ENCODE measurements at places on chromosomes 1 and 21. TPM values are rescaled to one million over a fixed set of nuclear protein-coding genes. Genes with fewer than 3 reads are reported as not detected.
A peak's percentile ranks its signal among the peaks of the same experiment; 100 is the strongest.

- peaks cover 40% of the 10 kb centered on the region for H3K36me3 ChIP-seq
- no peak overlapping the region for H3K4me3 ChIP-seq
- peaks cover 10% of the 10 kb centered on the region for H3K27me3 ChIP-seq
- DNase-seq = no peak
- H3K27ac ChIP-seq = no peak overlapping the region
- H3K4me1 ChIP-seq = peaks cover 9% of the 10 kb centered on the region
Measured at GRCh38 chr1:65055747-65056146, 89.4 kb upstream of the JAK1 start.

DNA sequence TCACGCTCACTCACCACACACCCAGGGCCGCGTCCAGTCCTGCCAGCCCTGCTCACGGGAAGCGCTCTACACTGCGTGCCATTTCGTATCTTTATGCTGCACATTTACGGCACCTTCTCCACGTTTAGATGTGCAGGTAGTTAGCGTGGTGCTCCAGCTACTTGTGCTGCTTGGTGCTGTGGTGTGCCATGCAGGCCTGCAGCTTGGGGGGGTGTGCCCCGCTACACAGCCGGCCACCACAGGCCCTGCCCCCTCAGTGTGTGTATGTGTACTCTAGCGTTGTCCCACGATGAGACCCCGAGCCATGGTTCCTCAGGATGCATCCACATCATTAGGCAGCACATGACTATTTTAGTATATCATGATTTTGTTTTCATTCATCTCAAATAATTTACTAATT is 38.3 kb downstream of the SNAP47 start:
- DNase-seq = no peak
- peaks cover 3% of the 10 kb centered on the region for H3K4me1 ChIP-seq
- no peaks in the 10 kb centered on the region for H3K27me3 ChIP-seq
- no peak overlapping the region for H3K4me3 ChIP-seq

GRCh38 chr1:54936791-54937190 is 43.6 kb upstream of the TMEM61 start:
- peaks cover 3% of the 10 kb centered on the region for H3K36me3 ChIP-seq
- no peaks in the 10 kb centered on the region for H3K27me3 ChIP-seq
- peak overlapping the region; percentile 19 for H3K27ac ChIP-seq

DNA sequence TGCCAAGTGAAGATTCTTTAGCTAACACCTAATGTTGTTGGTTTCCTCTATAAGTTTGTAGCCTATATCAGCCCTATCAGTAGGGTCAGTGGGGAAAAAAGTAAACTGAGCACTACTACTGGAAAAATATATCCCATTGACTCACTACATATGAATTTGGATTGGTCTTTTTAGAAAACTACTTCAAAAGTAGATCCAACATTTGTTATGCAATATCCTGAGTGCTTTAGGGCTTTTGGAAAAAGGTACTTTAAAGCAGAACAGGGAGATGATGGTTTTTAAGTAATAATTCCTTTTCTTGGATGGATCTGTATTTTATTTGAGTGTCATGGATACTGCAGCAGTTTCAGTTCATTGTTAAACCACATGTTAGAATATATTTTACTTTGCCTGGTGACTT is 7.1 kb downstream of the C1orf21 start:
- H3K27ac ChIP-seq = no peak overlapping the region
- H3K36me3 ChIP-seq = peaks cover 6% of the 10 kb centered on the region
- H3K4me1 ChIP-seq = peaks cover 28% of the 10 kb centered on the region
- no peak for DNase-seq
- no peaks in the 10 kb centered on the region for H3K27me3 ChIP-seq

DNA sequence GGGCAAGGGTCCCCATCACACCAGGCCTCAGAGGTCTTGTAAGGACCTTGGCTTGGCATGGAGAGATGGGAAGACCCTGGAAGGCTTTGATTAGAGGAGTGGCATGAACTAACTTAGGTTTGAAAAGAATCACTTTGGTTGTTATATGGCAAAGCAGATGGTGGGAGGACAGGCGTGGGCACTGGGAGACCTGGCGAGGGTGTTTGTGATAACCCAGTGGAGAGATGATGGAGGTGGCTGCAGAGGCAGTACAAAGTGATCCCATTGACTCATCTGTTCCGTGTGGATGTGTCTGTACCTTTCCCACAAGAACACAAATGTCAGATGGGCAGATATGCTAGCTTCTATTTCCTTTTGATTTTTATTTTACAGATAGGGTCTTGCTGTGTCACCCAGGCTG is 168.3 kb downstream of the SLC35F3 start:
- no peaks in the 10 kb centered on the region for H3K27me3 ChIP-seq
- H3K4me3 ChIP-seq = no peak overlapping the region
- DNase-seq = no peak
- no peaks in the 10 kb centered on the region for H3K4me1 ChIP-seq

GRCh38 chr1:29785137-29785527 is 548.8 kb downstream of the PTPRU start:
- H3K4me3 ChIP-seq = no peak overlapping the region
- H3K4me1 ChIP-seq = no peaks in the 10 kb centered on the region
- DNase-seq = peak; percentile 75
- peaks cover 4% of the 10 kb centered on the region for H3K27me3 ChIP-seq
- H3K27ac ChIP-seq = no peak overlapping the region
- no peaks in the 10 kb centered on the region for H3K36me3 ChIP-seq

- no peaks in the 10 kb centered on the region for H3K4me1 ChIP-seq
- DNase-seq = no peak
- H3K27me3 ChIP-seq = no peaks in the 10 kb centered on the region
- H3K36me3 ChIP-seq = peaks cover 4% of the 10 kb centered on the region
Measured at GRCh38 chr1:113677250-113678158, 81.8 kb downstream of the PHTF1 start.

DNA sequence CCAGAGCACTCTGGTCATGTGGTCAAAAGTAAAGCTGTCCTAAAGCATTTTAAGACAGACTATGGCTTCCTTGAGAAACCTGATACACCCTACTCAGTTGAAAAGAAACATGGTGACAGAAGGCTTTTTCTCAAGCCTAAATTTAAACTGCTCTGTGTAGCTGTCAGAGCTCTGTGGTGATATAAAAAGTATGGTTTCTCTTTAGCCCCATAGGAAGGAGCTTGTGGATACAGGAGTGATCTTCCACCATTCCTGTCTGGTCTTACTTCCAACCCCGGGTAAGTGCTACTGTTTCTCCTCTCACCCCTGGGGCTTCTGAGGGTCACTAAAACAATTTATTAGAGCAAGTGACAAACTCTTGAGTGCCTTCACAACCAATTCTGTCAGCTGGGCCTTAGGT is 8.5 kb downstream of the TP53BP2 start:
- no peaks in the 10 kb centered on the region for H3K36me3 ChIP-seq
- H3K4me3 ChIP-seq = no peak overlapping the region
- peaks cover 47% of the 10 kb centered on the region for H3K4me1 ChIP-seq
- no peaks in the 10 kb centered on the region for H3K27me3 ChIP-seq
- DNase-seq = no peak
- no peak overlapping the region for H3K27ac ChIP-seq

GRCh38 chr21:37001441-37001840 is 5.1 kb upstream of the RIPPLY3 start:
- peak overlapping the region; percentile 65 for H3K27ac ChIP-seq
- no peaks in the 10 kb centered on the region for H3K36me3 ChIP-seq
- H3K4me3 ChIP-seq = no peak overlapping the region

DNA sequence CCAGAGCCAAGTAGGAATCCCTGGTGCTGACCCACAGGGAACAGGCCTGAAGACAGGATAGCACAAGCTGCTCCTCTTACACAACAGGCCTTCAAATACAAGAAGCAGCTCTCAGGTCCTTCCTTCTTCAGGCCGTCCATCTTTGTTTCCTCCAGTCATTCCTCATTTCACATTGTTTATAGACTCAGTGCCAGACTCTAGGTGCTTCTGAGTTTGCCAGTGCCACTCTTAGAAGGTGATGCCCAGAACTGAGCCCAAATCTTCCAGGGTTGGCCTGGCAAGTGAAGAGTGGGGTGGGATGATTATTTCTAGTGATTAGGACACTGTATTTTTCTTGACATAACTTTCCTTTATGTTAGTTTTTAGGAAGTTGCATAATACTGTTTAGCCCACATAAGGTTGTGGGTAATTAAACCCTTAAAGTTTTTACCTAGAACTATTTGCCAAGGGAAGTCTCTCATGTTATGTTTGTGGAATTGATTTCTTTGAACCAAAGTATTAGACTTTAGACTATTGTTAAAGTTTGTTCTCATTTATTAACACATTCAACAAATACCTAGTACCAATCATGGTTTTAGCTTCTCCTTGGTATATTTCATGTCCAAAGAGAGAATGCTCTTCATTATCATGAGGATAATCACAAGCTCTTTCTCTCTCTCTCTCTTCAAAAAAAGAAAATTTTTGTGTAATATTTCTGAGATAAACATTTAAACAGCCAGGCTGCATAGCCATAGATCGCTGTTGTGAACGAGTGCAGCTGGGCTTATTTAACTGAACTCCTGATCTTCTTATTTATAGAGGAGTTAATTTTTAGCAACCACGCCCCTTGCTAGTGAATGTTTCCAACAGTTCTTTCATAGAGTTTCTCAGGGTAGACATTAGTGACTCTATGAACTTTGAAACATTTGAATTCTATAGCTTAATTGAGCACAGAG is 47.7 kb downstream of the PGM1 start:
- no peaks in the 10 kb centered on the region for H3K27me3 ChIP-seq
- peaks cover 34% of the 10 kb centered on the region for H3K4me1 ChIP-seq
- peaks cover 28% of the 10 kb centered on the region for H3K36me3 ChIP-seq
- no peak overlapping the region for H3K27ac ChIP-seq
- no peak for DNase-seq

GRCh38 chr1:241957692-241958494 is at the start of gene BECN2:
Gene BECN2, plus strand, starts transcription at chr1:241957767. Its CDS starts 0 bp downstream, at chr1:241957767.
- H3K36me3 ChIP-seq = no peaks in the 10 kb centered on the region
- H3K4me3 ChIP-seq = no peak within 1 kb of the TSS
- H3K27ac ChIP-seq = no peak within 1 kb of the TSS
- no peak for DNase-seq
- peaks cover 1% of the 10 kb centered on the region for H3K27me3 ChIP-seq
- no peaks in the 10 kb centered on the region for H3K4me1 ChIP-seq

DNA sequence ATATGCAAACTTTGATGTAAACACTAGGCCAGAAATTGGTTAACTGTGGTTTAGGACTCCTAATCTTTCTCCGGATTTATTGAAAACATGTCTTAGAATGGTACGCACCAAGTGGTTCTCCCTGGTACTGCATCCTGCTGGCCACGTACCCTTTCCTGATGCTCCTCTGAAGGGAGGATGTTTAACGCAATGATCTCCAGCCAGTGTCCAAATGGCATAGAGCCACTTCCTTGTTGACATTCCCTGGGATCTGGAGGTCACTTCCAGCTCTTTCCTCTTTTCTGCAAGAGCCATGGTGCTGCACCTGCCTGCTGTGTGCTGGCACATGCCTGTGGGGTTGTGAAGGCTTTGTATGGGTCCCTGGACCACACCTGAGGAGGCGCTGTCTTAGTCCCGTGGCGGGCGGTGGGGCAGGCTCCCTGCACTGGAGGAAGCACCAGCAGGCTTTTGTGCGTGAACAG is 53.9 kb downstream of the GALNT2 start:
- H3K27ac ChIP-seq = peak overlapping the region; percentile 14
- no peak for DNase-seq
- peaks cover 8% of the 10 kb centered on the region for H3K36me3 ChIP-seq
- H3K27me3 ChIP-seq = no peaks in the 10 kb centered on the region

DNA sequence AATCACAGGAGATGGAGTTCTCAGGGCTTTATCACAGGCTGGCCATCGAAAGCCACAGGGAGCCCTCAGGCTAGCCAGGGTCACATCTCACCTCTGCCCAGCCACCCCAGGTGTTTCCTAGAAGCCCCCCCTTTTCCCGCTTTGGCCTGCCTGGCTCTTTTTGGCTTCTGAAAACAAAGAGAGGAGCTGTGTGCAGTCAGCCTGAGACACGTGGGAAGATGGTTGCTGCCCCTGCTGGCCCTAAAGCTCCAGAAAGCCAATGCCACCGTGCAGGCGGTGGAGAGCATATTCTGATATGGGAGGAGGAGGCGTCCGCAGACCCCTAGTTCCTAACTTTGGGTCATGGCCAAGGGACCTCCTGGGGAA is 18.7 kb upstream of the LBR start:
- no peak overlapping the region for H3K27ac ChIP-seq
- no peak for DNase-seq
- H3K36me3 ChIP-seq = no peaks in the 10 kb centered on the region
- H3K27me3 ChIP-seq = peaks cover 8% of the 10 kb centered on the region
- peaks cover 11% of the 10 kb centered on the region for H3K4me1 ChIP-seq
- no peak overlapping the region for H3K4me3 ChIP-seq

DNA sequence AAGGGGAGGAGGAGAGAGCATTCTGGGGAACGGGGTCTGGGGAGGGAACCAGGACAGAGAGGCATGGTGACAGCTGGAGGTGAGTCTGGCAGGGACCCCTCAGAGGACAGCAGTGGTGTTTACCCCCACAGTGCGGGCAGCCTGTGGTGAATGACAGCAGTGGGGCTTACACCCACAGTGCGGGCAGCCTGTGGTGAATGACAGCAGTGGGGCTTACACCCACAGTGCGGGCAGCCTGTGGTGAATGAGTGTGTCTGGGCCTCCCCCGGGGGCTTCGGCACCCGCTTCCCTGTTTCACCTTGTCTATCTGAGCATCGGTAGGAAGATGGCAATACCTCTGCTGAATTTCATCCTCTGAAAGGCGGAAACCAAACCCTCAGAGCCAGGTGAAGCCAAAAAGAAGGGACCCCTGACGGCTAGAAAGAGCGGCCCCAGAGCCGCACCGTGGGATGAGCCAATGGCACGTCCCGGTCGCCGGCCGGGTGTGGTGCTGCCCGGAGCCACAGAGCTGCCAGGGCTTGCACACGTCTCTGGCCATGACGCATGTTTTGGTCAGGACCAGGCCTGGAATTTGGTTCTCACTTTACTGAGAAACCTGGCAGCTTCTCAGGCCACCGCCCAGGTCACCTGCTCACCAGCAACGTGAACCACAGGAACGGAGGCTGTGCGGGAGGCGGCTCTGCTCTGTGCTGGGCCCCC is 54.1 kb downstream of the SIK1 start:
- H3K27ac ChIP-seq = no peak overlapping the region
- no peak overlapping the region for H3K4me3 ChIP-seq
- H3K36me3 ChIP-seq = no peaks in the 10 kb centered on the region
- H3K4me1 ChIP-seq = no peaks in the 10 kb centered on the region

GRCh38 chr1:53278298-53278725 is 40.0 kb upstream of the MAGOH start:
- H3K36me3 ChIP-seq = no peaks in the 10 kb centered on the region
- no peaks in the 10 kb centered on the region for H3K27me3 ChIP-seq
- peak; percentile 89 for DNase-seq
- no peak overlapping the region for H3K27ac ChIP-seq

GRCh38 chr1:167805041-167805556 is 83.3 kb downstream of the MPZL1 start:
- no peaks in the 10 kb centered on the region for H3K27me3 ChIP-seq
- H3K4me1 ChIP-seq = peaks cover 23% of the 10 kb centered on the region
- no peak overlapping the region for H3K4me3 ChIP-seq
- peaks cover 4% of the 10 kb centered on the region for H3K36me3 ChIP-seq
- no peak for DNase-seq
- peak overlapping the region; percentile 9 for H3K27ac ChIP-seq

Gene SDCCAG8
- 30.4 TPM for total RNA-seq

Gene NGF
- 19.6 TPM for total RNA-seq

Gene WNT4
- 0.19 TPM for total RNA-seq

Gene PRKAA2
- total RNA-seq = 2.0 TPM

Gene ESPN
- not detected for total RNA-seq

Gene RHD
- total RNA-seq = not detected

Data from osteocyte (in vitro differentiated cells).